ENCODE measurements at places on chromosomes 5 and 9. TPM values are rescaled to one million over a fixed set of nuclear protein-coding genes. Genes with fewer than 3 reads are reported as not detected.
A peak's percentile ranks its signal among the peaks of the same experiment; 100 is the strongest.

Gene GMCL2
- polyA plus RNA-seq, result not detected

- DNase-seq, result no peak
Observed at GRCh38 chr5:129631961-129632360, 115.9 kb upstream of the MINAR2 start.

- no peak for DNase-seq
Observed at GRCh38 chr5:67795781-67796477, 419.6 kb upstream of the PIK3R1 start.

Gene SOHLH1
- polyA plus RNA-seq, result not detected

GRCh38 chr9:125436613-125437443, 175.2 kb downstream of the GAPVD1 start:
- DNase-seq, result no peak

DNA sequence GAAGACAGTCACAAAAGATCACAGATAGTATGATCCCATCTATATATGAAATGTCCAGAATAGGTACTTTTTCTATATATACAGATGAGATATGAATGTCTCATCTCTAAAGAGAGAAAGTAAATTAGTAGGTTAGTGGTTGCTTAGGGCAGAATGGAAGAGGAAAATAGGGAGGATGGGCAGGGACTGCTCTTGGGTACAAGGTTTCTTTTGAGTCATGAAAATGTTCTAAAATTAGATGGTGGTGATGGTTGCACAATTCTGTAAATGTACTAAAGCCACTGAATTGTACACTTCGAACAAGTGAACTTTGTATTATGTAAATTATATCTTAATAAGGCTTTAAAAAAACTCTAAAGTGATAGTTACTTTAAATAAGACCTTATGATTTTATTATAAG, 59.6 kb upstream of the GRAMD2B start:
- DNase-seq, result no peak

Gene MTRR
- 45.5 TPM for polyA plus RNA-seq

DNA sequence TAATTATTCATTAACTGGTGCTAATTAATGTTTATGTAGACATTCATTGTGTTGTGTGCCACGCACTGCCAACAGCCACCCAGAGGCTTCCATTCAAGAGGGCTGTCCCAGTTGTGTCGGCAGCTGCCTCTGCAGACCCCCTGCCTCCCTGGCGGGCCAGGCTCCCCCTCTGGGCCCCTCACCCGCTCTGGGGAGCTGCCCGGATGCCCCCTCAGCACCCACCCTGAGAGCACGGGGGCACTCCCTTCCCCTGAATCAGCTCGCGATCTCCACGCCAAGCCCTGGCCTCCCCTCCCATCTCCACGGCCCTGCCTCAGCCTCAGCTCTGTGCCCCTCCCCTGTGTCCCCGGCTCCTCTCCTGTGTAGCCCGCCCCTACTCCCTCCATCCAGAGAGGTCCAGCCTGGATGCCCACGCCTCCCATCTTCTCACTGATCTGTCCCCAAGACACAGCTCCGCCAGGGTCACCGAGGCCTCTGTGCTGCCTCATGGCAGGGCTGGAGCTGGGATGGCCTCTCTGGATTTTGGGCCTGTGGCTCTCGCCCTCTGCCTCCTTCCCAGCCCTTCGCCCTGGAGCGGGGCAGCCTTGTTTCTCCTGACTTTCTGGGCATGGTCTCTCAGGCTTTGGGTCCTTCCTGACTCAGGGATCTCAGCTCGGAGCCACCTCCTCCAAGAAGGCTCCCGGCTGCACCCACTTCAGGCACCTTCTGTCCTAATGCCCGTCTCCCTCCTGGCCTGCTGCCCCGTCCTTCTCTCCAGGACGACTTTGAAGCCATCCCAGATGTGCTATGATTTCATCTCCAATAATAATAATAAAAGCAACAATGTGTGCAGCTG, 16.0 kb upstream of the SLC9A3 start:
- DNase-seq, result no peak

Gene MEIKIN
- not detected for polyA plus RNA-seq

Gene DIPK1B
- not detected for polyA plus RNA-seq

DNA sequence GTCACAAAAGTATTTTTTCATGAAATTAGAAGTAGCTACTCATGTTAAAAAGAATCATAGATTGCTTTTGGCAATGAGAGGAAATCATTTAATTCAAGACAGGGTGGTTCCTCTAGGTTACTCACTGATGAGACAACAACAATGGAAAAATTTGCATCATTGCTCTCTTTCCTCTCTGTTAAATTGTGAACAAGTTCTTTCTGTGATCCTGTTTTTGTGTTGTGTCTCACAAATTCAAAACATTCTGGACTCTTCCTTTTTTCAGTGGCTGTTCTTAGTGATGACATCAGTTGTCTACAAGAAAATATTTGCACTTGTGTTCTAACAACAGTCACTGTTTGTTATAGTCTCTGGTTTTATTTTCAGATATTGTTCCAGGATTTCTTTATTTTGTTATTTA, 95.3 kb downstream of the XRCC4 start:
- DNase-seq, result no peak

Gene NTMT1
- 46.0 TPM for polyA plus RNA-seq

DNA sequence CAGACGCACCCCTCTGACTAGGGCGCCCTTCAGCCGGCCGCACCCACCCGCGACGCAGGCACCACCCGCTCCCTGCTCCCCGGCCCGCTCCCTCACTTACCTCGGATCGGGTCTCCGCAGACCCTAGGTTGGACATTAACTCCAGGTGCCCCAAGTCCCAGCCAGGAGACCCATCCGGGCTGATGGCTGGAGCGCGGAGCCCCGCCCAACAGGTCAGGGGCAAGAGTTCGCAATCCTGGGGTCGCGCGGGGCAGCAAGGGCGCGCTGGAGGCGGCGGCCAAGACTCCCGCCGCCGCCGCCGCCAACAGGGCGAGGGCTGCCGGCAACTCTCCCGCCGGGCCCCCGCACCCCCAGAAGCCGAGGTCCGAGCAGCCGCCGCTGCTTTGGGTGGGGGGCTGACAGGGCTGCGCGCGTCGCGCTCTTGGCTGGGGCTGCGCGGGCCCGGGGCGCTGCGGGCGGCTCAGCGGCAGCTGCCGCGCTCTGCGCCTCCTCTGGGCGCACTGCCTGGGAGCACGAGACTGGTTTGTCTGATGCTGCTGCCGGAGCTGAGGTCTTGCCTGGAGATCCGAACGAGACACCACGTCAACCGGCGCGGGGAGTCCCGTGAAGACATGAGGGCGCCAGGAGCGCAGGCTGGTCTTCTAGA, at the start of gene GDNF:
Gene GDNF, minus strand, starts transcription at position 635 of the 646 bp plus-strand sequence. CDS start 5,245 bp downstream, outside the sequence.
- DNase-seq, result no peak

DNA sequence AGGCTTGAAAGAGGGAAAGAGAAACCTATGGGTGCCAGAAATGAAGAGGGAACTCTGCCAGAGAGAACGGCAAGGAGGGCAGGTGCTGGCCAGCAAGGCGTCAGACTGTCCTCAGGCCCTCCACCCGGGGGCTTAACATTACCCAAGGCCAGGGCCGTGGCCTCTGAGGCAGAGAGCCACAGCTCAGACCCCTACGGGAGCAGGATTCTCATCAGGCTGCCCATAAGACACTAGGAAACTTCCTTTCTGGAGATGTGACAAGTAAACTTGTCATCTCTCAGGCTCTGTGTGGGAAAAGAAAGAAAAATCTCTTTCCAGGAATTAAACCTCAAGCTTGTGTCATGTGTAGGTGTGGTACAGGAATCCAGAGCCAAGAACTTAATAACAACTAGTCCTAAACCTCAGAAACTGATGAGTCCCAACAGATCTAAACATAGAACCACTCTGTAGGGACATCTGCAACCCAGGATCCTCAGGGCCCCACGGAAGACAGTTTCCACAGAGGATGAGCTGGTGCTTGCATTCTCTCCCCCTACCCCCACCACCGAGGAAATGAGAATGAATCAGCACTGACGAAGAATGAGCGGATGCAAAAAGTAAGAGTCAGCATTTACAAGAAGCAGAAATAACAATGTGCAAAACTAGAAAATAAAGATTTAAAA, 74.3 kb downstream of the DCP2 start:
- peak; percentile 75 for DNase-seq

Gene SAXO1
- polyA plus RNA-seq, result not detected

Gene CDKN2A
- polyA plus RNA-seq, result 65.3 TPM

Gene HNRNPK
- polyA plus RNA-seq, result 661 TPM

Gene LRRC19
- not detected for polyA plus RNA-seq

- no peak for DNase-seq
Observed at GRCh38 chr5:10975945-10976344, 214.9 kb upstream of the DAP start.

DNA sequence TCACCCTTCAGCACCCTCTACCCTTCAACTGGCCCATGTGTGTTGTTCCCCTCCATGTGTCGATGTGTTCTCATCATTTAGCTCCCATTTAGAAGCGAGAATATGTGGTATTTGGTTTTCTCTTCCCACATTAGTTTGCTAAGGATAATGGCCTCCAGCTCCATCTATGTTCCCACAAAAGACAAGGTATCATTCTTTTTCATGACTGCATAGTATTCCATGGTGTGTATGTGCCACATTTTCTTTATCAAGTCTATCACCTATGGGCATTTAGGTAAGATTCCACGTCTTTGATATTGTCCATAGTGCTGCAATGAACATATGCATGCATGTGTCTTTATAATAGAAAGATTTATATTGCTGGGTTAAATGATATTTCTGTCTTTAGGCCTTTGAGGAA, 325.1 kb upstream of the ADAMTS16 start:
- no peak for DNase-seq

GRCh38 chr5:115532517-115532916, 12.1 kb downstream of the FEM1C start:
- DNase-seq, result no peak

- DNase-seq, result no peak
Observed at GRCh38 chr5:58800861-58801540, 218.1 kb downstream of the RAB3C start.

DNA sequence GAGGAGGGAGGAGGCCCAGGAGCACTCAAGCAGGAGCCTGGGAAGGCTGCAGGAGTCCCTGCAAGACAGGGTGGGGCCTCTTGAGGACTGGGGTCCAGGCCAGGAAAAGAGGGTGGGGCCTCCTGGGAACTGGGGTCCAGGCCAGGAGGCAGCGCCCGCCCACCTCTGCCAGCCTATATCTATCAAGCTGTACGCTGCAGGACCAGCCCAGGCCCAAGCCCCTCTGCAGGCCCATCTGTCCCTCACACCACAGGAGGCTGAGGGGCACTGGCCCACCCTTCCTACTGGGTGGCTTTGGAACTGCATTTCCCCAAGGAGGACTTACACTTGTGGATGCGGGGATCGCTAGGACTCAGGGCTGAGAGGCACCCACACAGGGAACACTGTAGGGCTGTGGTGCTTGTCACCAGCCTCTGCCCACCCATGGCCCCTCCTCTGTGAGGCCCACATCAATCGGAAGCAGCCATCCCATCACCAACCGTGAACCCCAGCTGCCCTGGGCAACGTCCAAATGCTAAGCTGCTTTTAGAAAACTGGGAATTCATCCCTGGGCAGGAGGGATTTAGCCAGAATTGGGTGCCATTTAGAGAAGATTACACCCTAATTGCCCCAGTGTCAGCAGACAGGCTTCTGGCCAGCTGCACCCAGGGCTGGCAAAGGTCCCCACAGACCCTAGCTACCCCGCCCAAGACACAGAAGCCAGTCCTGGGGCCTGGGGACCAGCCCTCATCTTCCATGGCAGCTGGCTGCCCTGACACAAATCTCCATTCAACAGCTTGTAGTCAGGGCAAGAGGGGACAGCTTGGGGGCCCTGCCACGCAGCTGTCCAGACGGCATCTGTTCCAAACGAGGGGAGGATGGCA, 15.3 kb downstream of the BICD2 start:
- DNase-seq, result no peak

DNA sequence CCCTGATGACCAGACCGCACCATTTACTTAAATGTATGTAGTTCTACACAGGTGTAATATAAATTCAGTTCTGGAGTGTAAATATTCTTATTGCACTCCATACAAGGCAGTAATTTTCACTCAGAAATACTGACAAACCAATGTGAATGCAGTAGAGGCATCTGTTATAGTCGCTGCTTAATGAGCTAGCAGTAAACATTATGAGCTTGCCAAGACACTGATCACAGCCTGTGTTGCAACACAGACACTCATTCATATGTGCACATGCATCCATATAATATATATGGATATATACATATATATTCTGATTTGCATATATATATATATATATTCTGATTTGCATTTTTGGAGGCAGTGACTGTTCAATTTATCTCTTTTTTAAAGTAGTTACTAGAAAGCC, 435.1 kb upstream of the ST8SIA4 start:
- no peak for DNase-seq

Gene MSX2
- polyA plus RNA-seq, result 2.7 TPM

- DNase-seq, result no peak
Observed at GRCh38 chr5:160357861-160358411, 12.5 kb downstream of the C1QTNF2 start.

Gene PCDHB5
- polyA plus RNA-seq, result 0.09 TPM

Gene CCL21
- not detected for polyA plus RNA-seq

Gene TRIM7
- polyA plus RNA-seq, result 27.6 TPM

DNA sequence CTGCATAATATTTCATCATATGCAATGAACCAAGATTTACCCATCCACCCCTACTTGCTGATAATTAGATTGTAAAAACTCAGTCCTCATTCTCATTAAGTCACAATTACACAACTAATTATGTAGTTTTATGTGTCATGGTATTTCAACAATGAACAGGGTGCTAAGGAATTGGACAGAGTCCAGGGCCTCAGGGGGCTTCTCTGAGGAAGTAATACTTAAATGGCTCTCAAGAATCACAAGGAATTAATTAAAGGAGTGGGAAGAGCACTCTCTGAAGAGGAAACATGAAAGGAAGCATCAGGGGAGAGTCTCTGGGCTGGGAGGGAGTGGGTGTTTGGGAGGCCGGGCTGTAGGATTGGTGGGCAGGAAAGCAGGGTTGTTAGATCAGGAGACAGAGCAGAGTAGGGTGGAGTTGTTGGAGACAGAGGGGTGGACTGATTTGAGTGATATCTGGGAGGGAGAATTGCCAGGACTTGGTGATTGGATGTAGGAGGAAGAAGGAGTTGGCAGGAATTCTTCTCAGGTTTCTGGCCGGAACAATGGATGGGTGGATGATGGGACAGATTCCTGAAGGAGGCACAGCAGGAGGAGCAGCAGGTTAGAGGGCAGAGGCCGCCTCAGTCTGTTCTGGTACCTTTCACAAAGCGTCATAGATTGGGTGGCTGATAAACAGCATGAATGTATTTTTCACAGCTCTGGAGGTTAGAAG, 23.0 kb upstream of the NSG2 start:
- no peak for DNase-seq

- DNase-seq, result no peak
Observed at GRCh38 chr5:1651971-1652872, 128.5 kb upstream of the LPCAT1 start.

Gene CD180
- not detected for polyA plus RNA-seq

DNA sequence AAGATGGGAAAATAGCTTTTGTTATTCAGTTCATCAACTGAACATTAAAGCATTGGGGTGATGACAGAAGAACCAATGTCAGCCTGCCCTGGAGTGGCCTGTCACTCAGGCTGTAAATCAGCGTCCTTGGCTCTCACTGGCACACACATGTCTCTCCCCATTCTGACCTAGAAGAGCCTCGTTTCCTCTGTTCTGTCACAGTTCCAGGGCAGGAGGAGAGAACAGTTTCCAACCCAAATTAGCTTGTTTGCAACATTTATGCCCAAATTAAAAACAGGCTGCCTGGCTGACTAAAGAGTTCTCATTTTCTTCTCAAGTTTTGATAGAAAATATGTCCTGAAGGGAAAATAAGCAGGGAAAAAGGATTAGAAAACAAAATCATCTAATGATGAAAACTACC, 520.1 kb downstream of the CHSY3 start:
- DNase-seq, result no peak

Gene HAVCR2
- not detected for polyA plus RNA-seq

GRCh38 chr5:58544926-58545325, 37.9 kb upstream of the RAB3C start:
- no peak for DNase-seq

- DNase-seq, result no peak
Observed at GRCh38 chr5:59361454-59361853, 532.1 kb downstream of the PDE4D start.

- no peak for DNase-seq
Observed at GRCh38 chr5:145829708-145830361, 5.3 kb downstream of the PRELID2 start.
